Left lobe of liver (tissue), 2 donors: ENCODE measurements at places on chromosomes 16 and 17.

- DNase-seq, result peak; percentile 61
Measured at GRCh38 chr17:64216338-64217248, 46.5 kb downstream of the TEX2 start.

GRCh38 chr16:1048442-1049112, 24.0 kb upstream of the SSTR5 start:
- no peak for DNase-seq

DNA sequence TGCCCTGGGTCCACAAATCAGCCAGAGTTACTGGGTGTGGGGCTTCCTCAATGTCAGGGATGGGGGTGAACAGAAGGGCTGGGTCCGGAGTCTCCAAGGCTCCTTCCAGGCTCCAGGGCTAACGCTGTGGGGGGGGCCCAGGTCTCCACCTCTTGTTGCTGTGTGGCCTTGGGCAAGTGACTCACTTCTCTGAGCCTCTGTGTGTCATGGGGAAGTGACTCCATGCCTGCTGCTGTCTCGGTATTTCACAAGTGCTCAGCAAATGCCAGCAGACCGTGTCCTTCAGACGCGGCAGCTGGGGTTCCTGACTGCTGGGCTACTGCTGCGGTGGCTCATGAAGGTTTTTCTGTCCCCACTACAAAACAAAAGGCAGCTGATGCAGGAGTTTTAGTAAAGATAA, 26.6 kb downstream of the JPH3 start:
- no peak for DNase-seq

DNA sequence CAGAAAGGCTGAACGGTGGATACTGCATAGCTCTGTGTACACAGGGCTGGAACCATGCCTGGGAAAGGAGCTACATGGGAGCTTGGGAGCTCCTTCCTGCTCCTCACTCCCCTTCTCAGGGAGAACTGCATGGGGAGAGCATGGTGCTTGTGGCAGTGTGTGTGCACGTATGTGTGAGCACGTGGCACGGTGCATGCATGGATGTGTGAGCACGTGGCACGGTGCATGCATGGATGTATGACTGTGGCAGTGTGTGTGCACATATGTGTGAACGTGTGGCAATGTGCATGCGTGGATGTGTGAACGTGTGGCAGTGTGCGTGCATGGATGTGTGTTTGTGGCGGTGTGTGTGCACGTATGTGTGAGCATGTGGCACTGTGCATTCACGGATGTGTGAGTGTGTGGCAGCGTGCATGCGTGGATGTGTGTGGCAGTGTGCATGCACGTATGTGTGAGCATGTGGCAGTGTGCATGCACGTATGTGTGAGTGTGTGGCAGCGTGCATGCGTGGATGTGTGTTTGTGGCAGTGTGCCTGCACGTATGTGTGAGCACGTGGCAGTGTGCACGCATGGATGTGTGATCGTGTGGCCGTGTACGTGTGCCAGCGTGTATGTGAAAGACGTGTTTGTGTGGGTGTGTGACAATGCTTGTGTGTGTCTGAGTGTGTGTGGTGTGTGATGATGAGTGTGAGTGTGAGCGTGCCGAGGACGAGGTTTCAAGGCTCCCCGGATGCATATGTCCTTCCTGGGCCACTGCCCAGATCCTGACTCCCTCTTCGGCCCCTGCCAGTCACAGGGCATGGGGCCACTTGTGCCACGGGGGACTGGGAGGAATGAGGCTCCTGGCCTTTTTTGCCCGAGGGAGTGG, 52.4 kb upstream of the JPH3 start:
- DNase-seq, result no peak

GRCh38 chr17:265718-266117, 84.3 kb upstream of the DOC2B start:
- DNase-seq, result peak; percentile 34
